Bronchial smooth muscle cell (primary cell): ENCODE measurements at places on chromosomes 7 and 10. TPM values are rescaled to one million over a fixed set of nuclear protein-coding genes. Genes with fewer than 3 reads are reported as not detected.

ZNF425 gene
- total RNA-seq = 6.3 and 6.5 TPM in 2 replicates

SFRP4 gene
- total RNA-seq = 0.32 and 1.5 TPM in 2 replicates

SLC18A2 gene
- not detected in 2 replicates for total RNA-seq

TEX47 gene
- not detected in 2 replicates for total RNA-seq

TRPV6 gene
- not detected in 2 replicates for total RNA-seq

ITIH5 gene
- total RNA-seq = 0.16 and 0.17 TPM in 2 replicates

ACTL6B gene
- not detected in 2 replicates for total RNA-seq

OGDHL gene
- total RNA-seq = 0.17 and 0.47 TPM in 2 replicates

SPDYE2B gene
- total RNA-seq = not detected in 2 replicates

CYP3A4 gene
- not detected in 2 replicates for total RNA-seq

SPDYE8 gene
- total RNA-seq = not detected in 2 replicates

HYAL4 gene
- total RNA-seq = not detected in 2 replicates

PSD gene
- 8.4 and 14.3 TPM in 2 replicates for total RNA-seq

PTN gene
- 5.2 and 38.6 TPM in 2 replicates for total RNA-seq

GPR146 gene
- total RNA-seq = 1.6 and 2.4 TPM in 2 replicates

CTAGE15 gene
- total RNA-seq = 0.09 TPM in 1 of 2 replicates, not detected in the other

ZC3HAV1L gene
- total RNA-seq = 2.8 and 3.8 TPM in 2 replicates

WBP1L gene
- 26.5 and 35.5 TPM in 2 replicates for total RNA-seq

PRPS1L1 gene
- total RNA-seq = not detected in 2 replicates
